Panc1 (cell line): ENCODE measurements at places on chromosomes 6 and 20. TPM values are rescaled to one million over a fixed set of nuclear protein-coding genes. Genes with fewer than 3 reads are reported as not detected.

DNA sequence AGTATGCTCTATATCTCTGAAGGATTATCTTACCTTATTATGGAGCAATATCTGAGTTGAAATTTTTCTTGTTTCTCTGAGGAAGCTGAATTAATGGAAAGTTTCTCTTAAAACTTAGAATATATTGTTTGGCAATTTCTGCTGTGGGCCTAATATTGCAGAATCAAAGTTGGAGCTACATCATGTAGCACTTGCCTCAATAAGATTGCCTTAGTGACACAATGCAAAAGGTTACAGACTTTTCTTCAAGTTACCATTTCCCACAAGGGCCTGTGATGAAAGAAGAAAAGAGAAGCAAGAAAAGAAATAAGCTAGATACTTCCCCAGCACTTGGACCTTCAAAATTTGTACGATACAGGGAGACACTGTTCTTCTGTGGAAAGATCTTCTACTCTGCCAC, 151.2 kb downstream of the SOBP start:
- no peak overlapping the region for H3K4me3 ChIP-seq
- no peak overlapping the region for H3K27ac ChIP-seq
- H3K36me3 ChIP-seq = no peaks in the 10 kb centered on the region
- no peak for DNase-seq

NKX2-2 gene
- total RNA-seq = not detected

GSTA1 gene
- total RNA-seq = 0.28 TPM

DNA sequence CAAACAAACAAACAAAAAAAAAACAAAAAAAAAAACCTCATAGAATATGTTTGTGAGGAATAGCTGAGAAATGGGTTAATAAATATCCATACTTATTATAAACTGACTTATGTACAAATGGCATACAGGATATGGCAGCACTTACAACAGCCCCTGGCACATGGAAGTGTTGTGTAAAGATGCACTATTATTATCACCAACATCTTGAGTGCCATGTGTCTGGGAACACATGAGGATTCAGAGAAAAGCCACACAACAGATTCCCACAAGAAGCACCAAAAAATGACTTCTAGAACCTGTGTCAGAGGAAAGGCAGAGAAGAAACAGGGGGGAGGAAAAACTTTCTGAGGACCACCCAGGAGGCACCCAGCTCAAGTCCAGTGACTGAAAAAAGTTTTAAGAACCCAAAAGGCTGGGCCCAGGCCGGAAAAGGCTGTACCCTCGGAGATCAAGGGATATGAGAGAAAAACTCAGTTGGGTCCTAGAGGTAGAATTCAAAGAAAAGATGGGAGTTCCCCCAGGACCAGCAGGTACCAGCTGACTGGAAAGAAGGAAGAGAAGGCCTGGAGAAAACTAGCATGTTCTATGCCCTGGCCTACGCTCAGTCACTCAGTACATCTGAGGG, 9.4 kb upstream of the TAF8 start:
- H3K27me3 ChIP-seq = no peaks in the 10 kb centered on the region
- no peak overlapping the region for H3K4me3 ChIP-seq
- DNase-seq = no peak
- no peak overlapping the region for H3K27ac ChIP-seq

GRCh38 chr6:22442826-22443225, 126.5 kb upstream of the HDGFL1 start:
- no peak overlapping the region for H3K4me3 ChIP-seq
- H3K27me3 ChIP-seq = no peaks in the 10 kb centered on the region
- H3K27ac ChIP-seq = no peak overlapping the region
- H3K36me3 ChIP-seq = no peaks in the 10 kb centered on the region
- no peak for DNase-seq

ARHGAP40 gene
- 0.18 TPM for total RNA-seq

GCNT2 gene
- total RNA-seq = 42.8 TPM
